ENCODE measurements at places on chromosomes 13 and 19.

DNA sequence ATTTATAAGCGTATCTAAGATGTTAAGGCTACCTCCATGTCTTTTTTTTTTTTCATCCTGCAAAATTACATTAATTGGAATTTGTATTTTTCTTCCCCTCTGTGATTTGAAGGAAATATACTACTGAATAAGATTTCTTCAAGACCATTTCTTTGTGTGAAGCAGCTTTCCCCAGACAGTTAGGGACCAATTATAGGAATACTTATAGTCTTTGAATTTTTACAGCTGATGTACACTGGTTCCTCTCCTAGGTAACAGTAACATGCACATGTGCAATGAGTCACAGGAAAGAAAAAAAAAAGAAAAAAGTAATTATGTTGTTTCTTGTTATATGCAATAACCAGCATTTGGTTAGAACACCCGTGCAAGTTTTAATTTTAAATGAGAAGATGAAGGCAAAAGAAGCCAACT, 82.0 kb downstream of the PCDH9 start:
- no peak for DNase-seq

- DNase-seq = no peak
Observed at GRCh38 chr19:50287331-50287730, 41.8 kb downstream of the KCNC3 start.

DNA sequence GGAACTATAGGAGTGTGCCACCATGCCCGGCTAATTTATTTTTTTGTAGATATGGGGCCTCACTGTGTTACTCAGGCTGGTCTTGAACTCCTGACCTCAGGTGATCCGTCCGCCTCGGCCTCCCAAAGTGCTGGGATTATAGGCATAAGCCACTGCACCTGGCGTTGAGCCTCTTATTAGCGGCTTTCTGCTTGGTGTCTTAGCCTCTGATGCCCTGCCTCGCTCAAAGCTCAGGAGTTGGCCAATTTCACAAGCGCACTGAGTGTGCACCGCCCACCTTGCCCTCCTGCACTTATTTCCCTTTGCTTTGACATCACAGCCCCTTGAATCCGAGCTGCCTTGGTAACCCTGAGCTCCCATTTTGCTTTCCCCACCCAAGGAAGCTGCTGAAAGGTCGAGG, 10.1 kb downstream of the YIPF2 start:
- DNase-seq = no peak

DNA sequence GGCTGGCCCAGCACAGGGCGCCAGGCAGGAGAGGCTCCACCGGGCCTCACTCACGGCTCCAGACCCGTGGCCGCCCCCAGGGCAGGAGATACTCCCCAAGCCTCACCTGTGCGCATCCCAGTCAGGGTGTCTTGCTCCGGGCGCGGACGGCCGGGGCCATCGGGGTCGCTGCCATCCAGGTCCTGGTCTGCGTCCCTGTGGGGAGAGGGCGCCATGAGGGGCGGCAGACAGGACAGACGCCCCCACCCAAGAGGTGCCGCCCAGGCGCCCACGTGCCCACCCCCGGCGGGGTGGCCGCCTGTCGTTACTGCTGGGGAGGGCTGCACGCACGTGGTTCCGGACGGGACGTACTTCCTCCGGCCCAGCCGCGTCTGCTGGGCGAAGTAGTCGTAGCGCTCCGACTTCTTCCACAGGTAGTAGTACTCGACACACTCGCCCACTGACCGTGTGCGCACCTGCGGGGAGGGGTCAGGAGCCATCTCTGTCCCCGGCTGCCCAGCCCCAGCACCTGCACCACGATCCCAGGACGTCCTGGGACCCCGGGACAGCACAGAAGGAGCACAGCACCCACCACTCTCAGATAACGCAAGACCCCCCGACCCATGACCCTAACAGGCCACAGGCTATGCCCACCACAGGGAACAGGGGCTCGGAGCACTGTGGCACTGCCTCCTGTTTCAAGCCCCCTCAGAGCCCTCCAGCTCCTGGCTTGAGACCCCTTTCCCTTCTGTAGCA, 17.4 kb upstream of the PLPP2 start:
- no peak for DNase-seq

- peak; percentile 29 for DNase-seq
Observed at GRCh38 chr19:41886761-41887710, 4.1 kb downstream of the ARHGEF1 start.

DNA sequence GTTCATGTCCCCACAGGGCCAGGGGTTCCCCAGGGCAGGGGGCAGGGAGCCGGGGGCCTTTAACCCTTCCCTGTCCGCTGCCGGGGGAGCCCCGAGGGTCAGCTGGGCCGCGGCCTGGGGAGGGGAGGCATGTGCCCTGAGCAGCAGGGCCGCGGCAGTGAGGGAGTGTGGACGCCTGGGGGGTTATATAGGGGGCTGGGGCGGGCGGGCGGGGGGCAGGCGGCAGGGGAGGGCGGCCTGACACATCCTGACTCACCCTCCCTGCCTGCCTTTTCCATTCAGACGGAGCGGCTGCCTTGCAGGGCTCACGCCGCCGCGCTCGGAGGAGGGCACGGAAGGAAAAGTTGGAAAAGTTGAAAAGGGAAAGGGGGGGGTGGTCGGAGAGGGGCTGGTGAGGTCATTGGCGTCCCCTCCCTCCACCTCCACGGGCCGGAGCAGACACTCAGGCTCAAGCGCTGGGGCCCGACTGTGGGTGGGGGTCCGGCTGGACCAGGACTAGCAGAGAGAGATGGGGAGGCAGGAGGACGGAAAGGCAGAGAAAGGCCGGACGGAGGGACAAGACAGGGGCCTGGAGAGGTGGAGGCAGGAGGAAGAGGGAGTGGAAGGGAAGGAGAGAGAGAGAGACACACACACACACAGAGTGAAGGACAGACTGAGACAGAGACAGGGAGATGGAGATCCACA, at the start of gene IL11:
TSS of gene IL11 (minus strand) at position 159 of the 684 bp plus-strand sequence. CDS start at position 6, 153 bp downstream.
- no peak for DNase-seq

- DNase-seq = no peak
Observed at GRCh38 chr13:101868585-101869469, 416.4 kb downstream of the ITGBL1 start.

DNA sequence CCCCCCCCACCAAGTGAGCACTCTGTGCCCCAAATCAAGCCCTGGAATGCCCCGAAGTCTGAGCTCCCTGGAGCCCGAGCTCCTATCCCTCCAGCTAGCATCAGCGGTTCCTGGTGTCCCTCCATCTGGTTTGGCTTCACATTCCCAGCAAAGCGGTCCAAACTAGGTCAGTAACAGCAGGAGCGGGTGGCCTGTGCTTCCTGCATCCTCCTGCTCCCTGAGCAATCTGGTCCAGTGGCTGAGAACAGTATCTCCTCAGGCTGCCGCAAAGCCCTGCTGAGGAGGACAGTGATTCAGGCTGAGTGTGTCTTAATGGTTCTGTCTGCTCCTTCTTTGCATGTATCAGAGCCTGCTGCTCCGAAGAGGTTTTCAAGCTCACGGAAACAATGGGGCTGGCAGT, 25.9 kb downstream of the RASL11A start:
- DNase-seq = no peak

GRCh38 chr13:50030315-50030714, 15.1 kb downstream of the KCNRG start:
- DNase-seq = no peak

DNA sequence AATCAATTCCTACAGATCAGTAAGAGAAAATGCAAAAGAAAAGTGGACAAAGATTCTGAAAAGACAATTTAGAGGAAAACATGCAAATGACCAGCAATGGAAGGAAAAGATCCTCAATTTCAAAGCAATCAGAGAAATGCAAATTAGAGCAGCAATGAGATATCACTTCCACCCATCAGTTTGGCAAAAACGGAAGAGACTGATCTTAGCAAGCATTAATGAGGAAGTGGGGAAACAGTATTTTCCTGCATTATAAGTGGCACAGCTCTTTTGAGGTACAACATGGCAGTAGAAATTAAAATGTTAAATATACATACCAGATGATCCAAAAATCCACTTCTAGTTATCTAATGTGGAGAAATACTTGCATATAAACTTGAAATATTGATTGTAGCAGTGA, 69.1 kb upstream of the SLC7A1 start:
- no peak for DNase-seq

DNA sequence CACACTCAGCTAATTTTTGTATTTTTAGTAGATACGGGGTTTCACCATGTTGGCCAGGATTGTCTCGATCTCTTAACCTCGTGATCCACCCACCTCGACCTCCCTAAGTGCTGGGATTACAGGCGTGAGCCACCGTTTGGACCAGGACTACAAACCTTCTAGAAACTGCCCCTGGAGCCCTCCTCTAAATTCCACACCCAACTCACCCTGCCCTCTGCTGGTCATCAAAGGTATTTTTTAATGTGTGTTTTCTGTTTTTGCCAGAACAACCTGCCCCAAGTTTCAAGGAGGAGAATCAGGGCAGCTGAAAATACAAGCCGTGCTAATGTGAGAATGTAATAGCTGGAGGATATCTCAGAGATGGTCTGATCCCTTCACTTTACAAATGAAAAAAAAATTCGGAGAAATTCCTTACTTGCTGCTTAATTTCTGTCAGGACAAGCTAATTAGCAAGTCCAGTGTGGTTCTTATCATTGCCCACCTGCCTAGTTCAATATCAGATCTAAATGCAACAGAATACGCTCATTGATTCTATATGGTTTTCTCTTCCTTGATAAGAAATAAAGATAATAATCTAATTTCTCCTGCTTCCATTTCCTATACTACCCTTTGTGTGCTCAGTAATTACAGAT, 4.1 kb downstream of the ATP8A2 start:
- DNase-seq = peak; percentile 18

DNA sequence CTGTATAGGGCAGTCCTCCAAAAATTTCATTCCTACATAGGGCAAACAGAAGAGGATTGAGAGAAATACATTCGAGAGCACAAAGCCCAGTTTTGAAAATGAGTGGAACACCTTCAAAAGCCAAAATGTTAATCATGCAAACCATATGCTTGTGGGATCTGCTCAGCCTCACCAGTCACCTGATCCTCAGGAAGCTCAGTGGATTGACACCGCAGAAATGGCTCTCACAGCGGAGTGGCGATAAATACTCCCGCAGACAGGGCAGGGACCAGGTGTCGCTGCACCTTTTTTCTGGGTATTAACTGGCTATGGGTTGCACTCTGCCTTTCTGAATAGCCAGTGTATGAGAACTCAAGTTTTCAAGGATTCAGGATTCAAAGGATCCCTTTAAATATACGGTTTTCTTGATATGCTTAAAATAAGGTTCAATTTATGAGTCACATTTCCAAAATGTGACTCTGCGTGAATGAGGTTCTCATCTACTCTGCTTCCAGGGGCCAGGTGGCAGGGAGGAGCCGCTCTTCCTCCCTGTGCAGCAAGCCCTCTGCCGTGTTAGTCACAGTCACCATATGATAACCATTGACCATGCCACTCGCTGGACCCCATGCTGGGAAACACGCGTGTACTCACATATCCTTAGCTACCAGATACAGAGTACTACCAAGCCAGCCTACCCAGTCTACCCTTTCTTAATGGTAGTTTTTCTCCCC, 18.3 kb upstream of the DHRS12 start:
- no peak for DNase-seq

GRCh38 chr13:43268632-43269031, 245.2 kb downstream of the DNAJC15 start:
- no peak for DNase-seq

DNA sequence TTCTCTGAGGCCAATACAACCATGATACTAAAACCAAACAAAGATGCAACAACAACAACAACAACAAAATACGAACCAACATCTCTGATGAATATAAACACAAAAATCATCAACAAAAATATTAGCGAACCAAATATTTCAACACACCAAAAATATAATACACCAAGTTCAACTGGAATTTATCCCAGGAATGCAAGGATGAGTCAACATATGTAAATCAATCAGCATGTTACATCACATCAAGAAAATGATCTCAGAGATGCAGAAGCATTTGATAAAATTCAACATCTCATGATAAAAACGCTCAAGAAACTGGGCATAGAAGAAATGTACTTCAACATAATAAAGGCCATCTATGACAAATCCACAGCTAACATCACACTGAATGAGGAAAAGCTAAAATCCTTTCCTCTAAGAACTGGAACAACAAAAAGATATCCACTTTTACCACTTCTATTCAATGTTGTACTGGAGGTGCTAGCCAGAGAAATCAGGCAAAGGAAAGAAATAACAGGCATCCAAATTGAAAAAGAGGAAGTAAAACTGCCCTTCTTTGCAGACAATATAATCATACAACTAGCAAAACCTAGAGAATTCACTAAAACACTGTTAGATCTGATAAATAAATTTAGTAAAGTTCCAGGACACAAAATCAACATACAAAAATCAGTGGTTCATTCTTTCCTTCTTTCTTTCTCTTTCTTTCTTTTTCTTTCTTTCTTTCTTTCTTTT, 2448.7 kb upstream of the PCDH20 start:
- no peak for DNase-seq

GRCh38 chr19:4090356-4091220, 23.9 kb upstream of the ZBTB7A start:
- no peak for DNase-seq

DNA sequence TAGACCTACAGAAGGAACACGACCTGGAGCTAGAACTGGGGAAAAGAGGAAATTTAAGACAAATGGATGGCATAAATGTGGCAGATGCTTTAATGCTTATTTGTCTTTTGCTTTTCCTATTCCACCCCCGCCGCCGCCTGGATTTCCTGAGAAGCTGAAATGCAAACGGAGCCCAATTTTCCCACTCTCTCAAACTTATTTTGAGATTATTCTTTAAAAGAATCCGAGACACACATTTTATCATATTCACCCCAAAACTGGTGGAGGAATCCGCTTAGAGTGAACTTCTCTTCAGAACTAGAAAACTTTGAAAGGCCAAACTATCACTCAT, 5.8 kb downstream of the POU4F1 start:
- DNase-seq = no peak

DNA sequence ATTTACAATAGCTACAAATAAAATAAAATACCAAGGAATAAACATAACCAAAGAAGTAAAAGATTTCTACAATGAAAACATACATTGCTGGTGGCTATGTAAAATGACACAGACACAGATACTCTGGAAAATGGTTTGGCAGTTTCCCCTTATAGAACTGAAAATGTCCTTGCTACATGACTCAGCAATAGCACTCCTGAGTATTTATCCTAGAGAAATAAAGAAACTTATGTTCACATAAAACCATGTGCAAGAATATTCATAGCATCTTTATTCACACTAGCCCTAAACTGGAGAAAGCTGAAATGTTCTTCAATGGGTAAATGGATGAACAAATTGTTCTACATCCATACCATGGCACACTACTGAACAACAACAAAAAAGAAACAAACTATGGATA, 100.2 kb upstream of the RFC3 start:
- DNase-seq = no peak

DNA sequence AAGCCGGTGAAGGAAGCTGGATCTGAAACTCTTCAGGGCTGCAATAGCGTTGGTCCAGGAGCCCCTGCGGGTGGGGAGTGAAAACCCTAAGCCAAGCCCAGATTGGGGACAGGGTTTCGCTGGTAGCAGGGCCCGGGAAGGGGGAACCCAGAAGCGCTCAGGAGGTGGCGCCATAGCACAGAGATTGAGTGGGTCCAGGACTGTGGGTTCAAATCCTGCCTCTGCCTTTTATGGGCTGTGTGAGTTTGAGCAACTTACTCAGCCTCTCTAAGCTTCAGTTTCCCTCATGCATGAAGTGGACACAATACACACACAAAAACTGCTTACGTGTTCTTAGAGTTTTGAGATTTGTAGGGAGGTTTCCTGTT, 8.3 kb upstream of the SYCN start:
- no peak for DNase-seq

Measured in mucosa of gallbladder (tissue), 1 donor.